PC-3 (cell line): ENCODE measurements at places on chromosomes 1 and 21. TPM values are rescaled to one million over a fixed set of nuclear protein-coding genes. Genes with fewer than 3 reads are reported as not detected.

TLR5 gene
- total RNA-seq: 0.46 and 1.2 TPM in 2 replicates

DNA sequence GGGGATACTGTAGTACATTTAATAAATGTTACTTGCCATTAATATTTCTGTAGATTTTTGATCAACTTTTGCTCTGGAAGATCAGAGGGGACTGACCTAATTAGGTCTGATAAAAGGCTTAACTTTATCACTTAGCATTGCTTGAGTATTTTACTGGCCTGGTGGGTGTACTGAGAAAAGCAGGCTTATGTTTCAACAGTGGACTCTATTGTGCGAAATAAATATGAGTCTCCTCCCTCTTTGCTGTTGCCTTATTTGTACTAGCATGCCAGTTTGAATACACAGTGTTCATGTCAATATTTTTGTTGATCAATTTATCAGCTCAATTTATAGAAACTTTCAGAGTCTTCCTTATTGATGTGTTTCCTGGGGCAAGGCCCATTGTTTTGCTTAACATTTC is 49.1 kb downstream of the EBNA1BP2 start:
- no peak for DNase-seq

DNA sequence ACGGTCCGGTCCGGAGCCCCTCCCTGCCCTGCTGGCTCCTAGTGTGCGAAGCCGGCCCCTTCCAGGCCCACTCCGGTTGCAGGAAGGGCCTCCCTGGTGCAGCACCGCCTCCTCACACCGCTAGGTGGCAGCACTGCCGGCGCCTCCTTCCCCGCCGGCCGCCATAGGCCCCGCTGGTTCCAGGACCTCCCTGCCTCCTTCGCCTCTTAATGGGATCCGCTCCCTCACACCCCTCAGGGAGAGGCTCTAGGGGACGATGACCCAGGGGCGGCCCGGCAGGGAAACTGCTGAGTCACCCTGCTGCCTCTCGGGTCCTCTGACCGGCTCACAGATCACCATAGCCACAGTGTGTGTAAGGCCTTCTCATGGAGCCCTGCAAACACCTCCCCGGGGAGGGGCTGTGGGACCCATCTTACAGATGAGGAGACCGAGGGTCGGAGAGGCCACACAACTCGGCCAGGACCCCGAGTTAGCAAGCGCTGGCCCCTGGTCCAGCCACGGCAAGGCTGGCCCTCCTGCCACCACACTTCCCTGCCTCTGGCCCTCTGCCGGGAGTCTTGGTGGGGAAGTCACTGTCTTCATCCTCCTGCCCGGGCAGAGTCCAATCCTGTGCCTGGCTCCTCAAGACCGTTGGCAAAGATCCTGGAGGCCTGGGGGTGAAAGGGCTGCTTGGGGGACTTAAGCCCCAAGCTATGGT is 1.6 kb upstream of the AJAP1 start:
- peak; percentile 53 for DNase-seq

DNA sequence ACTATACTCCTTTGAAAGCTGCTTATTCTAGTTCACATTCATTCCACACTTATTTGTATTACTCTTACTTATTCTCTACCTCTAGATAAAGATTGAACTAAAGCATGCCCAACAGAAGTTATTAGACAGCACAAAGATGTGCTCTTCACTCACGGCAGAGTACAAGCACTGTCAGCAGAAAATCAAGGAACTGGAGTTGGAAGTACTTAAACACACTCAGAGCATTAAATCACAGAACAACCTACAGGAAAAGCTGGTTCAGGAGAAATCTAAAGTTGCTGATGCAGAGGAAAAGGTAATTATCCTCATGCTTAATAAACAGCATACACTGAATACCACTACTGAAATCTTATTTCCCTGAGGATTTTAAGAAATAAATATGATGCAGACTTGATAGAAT is 81.3 kb upstream of the PPIH start:
- DNase-seq: no peak

TRIM17 gene
- not detected in 2 replicates for total RNA-seq

S100A9 gene
- 482 and 559 TPM in 2 replicates for total RNA-seq

GRCh38 chr1:76109404-76109803 is 34.9 kb downstream of the ST6GALNAC3 start:
- DNase-seq: no peak

GRCh38 chr1:172895050-172895460 is 155.7 kb downstream of the TNFSF18 start:
- peak; percentile 54 for DNase-seq

DNA sequence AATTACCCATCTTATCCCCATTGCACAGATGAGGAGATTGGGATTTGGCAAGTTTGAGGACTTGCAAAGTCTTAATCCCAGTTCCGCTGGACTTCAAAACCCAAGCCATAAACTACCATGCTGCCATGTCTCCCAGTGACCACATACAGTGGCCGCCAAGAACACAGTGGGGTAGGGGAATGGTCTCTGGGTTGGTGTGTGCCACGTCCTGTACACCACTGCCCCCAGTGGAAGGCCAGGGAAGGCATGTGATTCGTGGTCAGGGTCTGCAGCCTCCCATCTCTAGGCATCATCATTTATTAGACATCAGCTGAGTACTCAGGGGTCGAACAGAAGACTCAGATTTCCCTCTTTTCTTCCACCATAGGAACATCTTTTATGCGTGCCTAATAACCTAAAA is 76.0 kb downstream of the MAN1C1 start:
- DNase-seq: no peak

GRCh38 chr21:38712071-38712470 is 93.7 kb upstream of the ETS2 start:
- peak; percentile 72 for DNase-seq

S100A7A gene
- total RNA-seq: not detected in 2 replicates

DNA sequence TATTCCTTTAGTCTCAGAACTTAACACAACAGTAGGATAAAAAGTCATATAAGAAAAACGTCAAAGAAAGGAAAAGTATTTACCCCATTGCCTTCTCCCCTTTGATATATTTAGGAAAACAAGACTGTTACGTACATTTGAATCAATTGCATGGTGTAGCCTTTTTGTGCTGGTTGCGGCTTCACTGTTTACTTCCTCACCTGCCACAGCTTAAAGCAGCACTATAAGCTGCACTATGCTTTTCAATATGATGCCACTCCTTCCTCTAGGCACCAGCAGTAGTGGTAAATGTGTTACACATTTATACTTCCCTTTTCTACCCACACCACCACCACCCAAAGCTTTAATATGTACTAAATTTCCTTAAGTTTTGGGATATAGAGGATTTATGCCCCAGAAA is 111.1 kb downstream of the ATP1B1 start:
- no peak for DNase-seq

DNA sequence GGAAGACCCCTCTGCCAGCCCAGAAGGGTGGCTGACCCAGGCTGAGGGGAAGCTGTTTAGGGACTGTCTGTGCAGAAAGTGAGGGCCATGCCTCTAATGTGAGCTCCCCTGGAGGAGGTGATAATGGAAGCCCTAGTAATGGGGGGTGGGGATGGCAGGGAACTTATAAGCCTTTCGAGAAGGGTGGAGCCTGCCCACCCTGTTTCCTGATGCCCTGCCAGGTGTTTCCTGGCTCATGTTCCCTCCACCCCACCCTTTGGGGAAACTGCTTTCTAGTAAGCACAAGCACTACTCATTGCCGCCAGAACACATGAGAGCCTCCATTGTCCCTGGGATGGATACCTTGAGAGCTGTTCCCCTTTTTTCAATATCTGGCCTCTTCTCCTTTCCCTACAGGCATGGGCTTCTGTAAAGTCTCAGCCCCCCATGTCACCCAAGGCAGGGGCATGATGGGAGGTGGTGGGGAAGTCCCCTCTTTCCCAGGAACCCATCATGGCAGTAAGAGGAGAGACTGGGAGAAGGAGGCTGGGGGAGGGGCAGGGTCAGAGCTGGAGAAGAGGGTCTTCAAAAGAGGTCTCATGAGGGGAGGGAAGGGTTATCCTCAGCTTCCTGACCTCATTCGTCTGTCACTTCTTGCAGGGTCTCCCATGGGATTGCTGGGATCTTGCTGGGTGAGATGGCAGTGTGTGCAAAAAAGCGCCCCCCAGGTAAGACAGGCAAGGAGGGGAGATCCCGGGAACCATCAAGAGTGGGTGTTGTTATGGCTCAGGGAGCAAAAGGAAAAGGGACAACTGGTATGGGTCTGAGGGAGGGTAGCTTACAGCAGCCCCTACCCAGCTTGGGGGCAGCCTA is 2.4 kb downstream of the ATP8B2 start:
- no peak for DNase-seq

GRCh38 chr1:85088408-85088784 is 40.1 kb upstream of the MCOLN3 start:
- DNase-seq: no peak

DNA sequence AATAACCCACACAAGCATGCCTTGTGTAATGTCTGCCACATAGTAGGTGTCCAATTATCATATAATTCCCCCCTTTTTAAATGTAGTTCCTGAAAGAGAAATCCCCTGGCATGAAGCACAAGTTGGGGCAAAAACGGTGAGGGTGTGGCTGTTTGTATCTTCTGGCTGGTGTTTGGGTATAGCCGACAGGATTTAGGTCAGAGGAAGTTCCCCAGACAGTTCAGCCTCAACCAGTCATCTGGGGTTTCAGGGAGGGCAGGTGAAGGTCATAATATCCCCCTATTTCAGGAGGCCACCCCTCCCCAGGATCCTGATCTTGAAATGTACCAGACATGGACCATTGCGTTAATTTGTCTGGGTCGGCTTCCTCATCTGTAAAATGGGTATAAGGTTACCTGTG is 29.1 kb upstream of the JUN start:
- no peak for DNase-seq

ARL8A gene
- total RNA-seq: 20.4 and 26.4 TPM in 2 replicates

- DNase-seq: peak; percentile 81
Measured at GRCh38 chr1:165851034-165851658, 23.7 kb downstream of the UCK2 start.
